CD4-positive, alpha-beta T cell treated with Interleukin-1 beta for 1 hour (primary cell): ENCODE measurements at places on chromosomes 11 and 22.

- no peak for DNase-seq
Measured at GRCh38 chr11:35223371-35223796, 84.4 kb downstream of the CD44 start.

DNA sequence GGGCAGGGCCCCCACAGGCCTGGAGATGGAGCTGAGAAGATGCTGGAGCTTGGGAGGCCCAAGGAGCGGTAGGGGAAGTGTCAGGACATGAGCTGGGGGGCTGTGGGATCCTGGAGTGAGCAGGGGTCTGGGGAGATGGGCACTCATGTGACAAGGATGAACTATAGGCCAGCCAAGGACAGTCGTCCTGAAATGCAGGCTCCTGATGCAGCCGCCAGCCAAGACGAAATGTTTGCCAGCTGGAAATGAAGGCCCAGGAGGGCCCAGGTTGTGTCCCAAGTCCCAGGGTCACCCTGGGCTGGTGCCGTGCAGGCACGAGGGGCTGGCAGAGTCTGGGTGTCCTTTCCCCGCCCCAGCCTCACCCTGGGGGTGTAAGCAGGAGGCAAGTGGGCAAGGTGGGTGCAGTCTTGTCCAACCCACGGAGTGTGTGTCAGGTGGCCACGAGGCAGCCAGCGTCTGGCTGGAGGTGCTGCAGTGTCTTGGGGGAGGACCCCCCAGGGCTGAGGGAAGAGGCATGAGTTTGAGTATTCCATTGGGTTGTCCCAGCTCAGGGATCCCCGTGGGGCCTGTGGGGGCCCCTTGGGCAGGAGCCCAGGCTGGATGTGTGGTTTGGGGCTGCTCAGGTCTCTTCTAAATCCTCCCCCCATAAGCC lies 21.4 kb downstream of the MRGPRG start:
- DNase-seq: no peak

- no peak for DNase-seq
Measured at GRCh38 chr22:19566279-19567156, 42.3 kb upstream of the CLDN5 start.

DNA sequence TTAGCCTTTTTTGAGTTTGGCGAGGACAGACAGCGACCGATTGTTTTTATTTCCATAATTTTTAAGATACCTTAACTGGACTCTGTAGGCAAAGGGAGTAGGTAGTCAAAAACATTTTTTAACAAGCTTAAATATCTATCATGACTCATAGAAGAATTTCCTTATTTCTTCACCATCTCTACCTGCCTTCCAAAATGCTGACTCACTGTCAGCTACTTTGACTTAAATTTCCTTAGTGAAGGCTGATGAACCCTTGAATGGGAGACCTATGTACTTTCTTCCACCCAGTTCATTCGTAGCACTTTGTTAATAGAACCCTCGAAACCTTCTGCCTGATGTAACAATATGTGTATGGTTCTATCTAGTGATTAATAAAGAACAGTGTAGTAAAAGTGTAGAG lies 1.1 kb upstream of the MTMR2 start:
- no peak for DNase-seq

DNA sequence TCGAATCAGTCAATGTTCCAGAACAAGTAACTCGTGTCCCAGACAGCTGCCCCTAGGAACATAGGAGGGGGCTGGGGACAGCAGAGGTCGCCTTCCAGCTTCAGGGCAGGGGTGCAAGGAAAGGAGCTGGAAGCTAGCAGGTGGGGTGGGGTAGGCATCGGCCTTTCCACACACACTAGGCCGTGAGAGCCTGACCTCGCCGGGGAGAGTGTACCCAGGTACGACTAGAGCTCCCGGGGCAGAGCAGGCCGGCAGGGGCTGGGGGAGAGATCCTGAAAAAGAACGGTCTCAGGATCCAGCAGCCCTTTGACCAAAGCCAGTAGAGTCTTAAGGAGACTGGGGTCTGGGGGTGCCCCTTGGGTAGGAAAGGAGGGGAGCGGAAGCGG lies 1127.5 kb downstream of the BRD1 start:
- DNase-seq: no peak

DNA sequence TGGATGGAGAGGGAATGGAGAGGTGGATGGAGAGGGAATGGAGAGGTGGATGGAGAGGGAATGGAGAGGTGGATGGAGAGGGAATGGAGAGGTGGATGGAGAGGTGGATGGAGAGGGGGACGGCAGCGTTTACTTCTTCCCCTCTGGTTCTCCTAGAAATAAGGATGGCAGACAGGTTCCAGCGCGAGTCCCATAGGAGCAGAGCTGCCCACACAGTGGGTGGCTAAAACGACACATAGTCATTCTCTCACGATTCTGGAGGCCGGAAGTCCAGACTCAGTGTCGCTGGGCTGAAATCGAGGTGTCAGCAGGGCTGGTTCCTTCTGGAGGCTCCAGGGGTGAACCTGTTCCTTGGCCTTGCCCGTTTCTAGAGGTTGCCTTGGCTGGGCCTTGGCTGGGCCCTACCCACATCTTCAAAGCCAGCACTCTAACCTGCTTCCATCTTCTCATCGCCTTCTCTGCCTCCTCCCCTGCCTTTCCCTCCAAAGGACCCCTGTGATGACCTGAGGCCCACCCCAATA lies 12.7 kb upstream of the CTSD start:
- no peak for DNase-seq
